Motor neuron (in vitro differentiated cells): ENCODE measurements at places on chromosomes 1 and 21.

- peak; percentile 11 for ATAC-seq
These were observed 1.4 kb downstream of the MASP2 start for GRCh38 chr1:11045428-11046269.

DNA sequence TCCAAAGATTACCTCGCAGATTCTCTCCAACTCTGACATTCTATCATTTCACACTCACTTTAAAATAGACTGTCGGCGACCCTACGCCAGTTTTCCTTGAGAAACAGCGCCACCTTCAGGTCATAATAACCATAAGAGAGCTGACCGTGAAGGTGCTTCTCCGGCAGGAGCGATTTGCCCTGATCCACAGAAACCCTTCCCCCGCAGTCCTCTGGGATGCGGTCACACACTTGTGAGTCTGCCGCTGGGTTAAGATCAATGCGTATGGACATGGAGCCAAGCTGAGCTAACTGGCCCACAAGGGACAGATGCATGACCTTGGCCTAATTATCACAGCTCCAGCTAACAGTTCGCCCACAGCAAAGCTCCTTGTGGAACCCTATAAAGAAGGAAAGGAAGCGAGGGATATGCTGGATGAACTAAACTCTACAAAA is 32.8 kb upstream of the IFNAR2 start:
- peak; percentile 65 for ATAC-seq

DNA sequence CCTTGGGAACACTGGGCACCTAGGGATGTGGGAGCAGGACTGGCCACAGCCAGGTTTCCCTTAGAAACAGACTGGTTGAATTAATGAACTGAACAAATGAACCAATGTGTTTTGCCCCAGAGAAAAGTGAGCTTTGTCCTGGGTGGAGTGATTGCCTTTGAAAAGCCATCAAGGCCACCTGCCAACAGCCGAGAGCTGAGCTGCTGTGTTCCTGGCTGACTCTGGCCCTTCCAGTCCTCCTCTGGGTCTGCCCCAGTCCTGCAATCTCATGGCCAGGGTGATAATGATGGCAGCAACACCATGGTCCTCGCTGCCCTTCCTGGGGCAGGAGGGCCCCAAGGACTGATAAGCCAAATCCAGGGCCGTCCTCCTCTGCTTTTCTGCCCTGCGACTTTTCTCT is 18.2 kb upstream of the GJA9 start:
- ATAC-seq: no peak

DNA sequence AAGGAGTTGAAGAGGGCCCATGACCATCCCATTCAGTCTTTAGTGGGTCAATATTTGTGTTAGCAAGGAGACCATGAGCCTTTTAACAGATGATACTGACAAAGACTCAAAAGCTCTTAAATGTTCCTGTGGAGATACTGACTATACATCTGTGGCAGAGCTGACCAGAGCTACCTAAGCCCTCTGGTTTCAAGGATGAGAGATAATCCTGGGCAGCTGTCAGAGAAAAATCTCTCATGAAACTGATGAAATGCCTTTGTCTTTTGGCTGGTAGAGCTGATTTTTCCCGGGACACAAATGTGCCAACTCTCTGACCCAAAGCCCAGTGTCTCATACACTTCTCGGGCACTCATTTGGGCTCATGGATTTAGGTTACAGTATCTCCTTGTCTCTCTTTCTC is 100.9 kb downstream of the XCL2 start:
- no peak for ATAC-seq

GRCh38 chr1:20870718-20871117 is 83.6 kb upstream of the HP1BP3 start:
- ATAC-seq: no peak

DNA sequence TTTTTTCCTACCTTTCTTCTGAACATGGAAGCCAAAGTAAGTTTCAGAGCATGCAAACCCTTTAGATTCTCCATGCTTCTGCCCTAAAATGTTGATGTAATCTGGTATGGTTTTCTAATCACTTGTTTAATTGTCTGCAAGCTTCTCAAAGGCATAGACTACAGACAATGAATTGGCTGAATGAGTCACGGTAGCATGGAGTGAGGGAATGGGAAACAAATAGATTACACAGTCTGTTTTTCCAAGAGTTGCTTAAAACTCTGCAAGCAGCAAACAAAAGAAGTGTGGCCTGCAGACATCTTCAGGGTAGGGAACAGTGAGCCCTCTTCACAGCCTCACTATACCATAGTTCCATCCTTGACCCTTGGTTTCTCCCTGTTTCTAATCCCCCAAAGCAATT is 326.0 kb downstream of the BARHL2 start:
- peak; percentile 74 for ATAC-seq

- no peak for ATAC-seq
These were observed 26.3 kb upstream of the F13B start for GRCh38 chr1:197093226-197093885.

- peak; percentile 29 for ATAC-seq
These were observed 27.8 kb downstream of the SDC3 start for GRCh38 chr1:30880678-30881318.

GRCh38 chr1:217953922-217954321 is 322.8 kb downstream of the SPATA17 start:
- ATAC-seq: no peak

GRCh38 chr1:28371010-28371377 is 1.5 kb downstream of the PHACTR4 start:
- no peak for ATAC-seq

DNA sequence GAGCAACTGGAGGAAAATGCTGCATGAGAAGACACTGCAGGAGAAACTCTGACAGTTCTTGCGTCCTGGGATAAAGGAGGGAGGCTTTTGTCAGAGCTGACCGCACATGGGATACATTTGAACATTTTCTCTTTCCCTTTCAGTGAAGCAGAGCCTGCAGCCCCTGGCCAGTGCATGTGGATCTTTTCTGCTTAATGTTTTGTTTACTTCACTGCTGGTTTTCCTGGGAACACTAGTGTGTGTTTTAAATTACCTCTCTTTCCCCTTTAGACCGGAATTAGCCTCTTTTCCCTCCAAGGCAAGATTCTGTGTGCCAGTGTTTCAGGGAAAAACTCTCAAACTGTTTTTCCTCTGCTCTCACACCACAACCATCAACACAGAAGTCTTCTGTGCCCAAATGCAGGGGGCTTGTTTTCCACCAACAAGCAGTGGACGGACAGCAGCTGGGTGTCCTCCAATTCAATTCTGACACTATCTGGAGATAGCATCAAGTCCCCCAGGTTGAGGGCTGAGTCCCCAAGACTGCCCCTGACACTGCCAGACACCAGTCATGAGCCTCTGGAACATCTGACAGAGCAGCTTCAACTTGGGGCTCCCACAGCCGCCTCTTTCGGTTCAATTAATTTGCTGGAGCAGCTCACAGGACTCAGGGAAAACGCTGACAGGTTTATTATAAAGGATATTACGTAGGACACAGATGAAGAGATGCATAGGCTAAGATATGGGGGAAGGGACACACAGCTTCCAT is 136.2 kb downstream of the RHOU start:
- no peak for ATAC-seq
